ENCODE measurements at places on chromosomes 3 and 15. TPM values are rescaled to one million over a fixed set of nuclear protein-coding genes. Genes with fewer than 3 reads are reported as not detected.

PRR20G gene
- total RNA-seq, result not detected

MRPS11 gene
- 29.0 TPM for total RNA-seq

BFSP2 gene
- total RNA-seq, result not detected

APPL1 gene
- total RNA-seq, result 36.4 TPM

ZKSCAN7 gene
- total RNA-seq, result 0.87 TPM

BOC gene
- total RNA-seq, result not detected

SLC12A8 gene
- 0.11 TPM for total RNA-seq

CSTA gene
- total RNA-seq, result not detected

GPR27 gene
- not detected for total RNA-seq
